ENCODE measurements at places on chromosomes 3 and 15.

- no peak for DNase-seq
Observed at GRCh38 chr15:88803241-88803919, at the start of gene ACAN. ACAN (plus strand) TSS chr15:88803436; CDS start chr15:88836207, 32,771 bp downstream.

GRCh38 chr3:158717576-158717975 is 14.7 kb downstream of the RARRES1 start:
- DNase-seq, result no peak

GRCh38 chr3:13547591-13548371 is 1.1 kb upstream of the FBLN2 start:
- DNase-seq, result no peak

DNA sequence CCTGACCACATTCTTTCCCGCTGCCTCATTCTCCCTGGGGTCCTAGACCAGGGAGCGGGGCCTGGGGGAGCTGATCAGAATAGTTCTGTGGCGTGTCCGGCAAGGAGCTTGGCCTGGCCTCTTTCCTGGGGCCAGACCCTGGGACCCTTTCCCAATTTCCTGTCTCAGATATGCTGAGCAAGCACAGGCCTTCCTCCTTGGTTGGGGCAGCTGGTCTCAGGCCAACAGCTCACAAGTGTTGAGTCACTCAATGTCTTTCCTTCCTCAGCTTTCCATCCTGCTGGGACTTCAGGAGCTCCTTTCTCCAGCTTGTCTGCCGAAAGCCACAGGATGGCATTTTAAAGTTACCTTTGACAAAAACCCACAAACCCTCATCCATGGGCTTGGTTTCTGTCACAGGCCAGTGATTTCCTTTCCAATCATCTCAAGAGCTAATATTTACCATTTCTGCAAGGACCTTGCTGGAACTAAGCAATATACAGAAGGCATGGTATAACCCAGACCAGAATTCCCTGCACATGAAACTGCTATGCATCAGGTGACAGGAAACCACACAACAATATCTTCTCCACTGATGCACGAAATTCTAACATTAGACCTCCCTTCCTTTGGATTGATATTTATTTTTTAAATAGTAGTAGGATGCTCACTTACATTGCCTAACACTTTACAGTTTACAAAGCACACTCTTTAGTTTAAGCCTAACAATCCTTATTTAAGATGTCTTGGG is 19.5 kb upstream of the TIMP4 start:
- no peak for DNase-seq

- DNase-seq, result no peak
Observed at GRCh38 chr15:57734860-57735259, 28.3 kb downstream of the POLR2M start.

- DNase-seq, result no peak
Observed at GRCh38 chr3:76570436-76571057, 469.4 kb upstream of the ROBO2 start.

GRCh38 chr3:196202516-196202970 is 8.7 kb downstream of the ZDHHC19 start:
- no peak for DNase-seq

DNA sequence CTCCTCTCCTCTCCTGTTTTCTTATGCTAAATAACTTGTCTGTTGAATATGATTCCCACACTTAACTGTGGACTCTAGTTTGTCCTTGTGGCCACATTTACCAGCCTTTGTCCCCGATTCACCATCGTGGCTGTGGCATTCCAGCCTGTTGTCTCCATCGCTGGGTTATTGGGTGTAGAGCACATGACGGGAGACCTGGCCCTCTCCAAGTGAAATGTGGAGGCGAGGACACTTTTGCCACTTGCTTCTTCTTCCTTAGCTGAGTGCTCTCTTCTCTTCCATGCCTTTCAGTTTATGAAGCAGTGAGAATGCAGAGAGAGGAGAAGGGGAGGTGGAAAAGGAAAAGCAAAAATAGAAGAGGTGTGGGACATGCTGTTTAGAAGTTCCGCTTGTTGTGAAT is 61.5 kb upstream of the SAMMSON start:
- no peak for DNase-seq

GRCh38 chr3:104750581-104750980 is 616.1 kb upstream of the ALCAM start:
- no peak for DNase-seq

DNA sequence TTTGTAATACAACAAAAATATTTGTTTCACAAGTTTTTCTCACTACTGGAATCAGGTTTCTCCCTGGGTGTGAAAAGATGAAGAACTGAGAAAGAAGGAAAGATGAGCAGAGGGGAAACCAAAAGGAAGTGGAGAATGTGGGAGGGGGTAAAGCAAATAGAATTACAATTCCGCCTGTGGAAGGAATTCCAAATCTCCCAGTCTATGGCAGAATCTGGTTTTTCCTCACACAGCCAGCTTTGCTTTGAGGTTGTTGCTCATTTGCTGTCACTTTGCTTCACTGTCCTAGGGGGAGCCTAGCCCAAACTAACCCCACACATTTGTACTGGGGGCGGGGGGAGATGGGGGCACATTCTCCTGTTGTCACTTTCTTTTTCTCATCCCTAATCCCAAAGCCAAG is 43.9 kb downstream of the RPL22L1 start:
- no peak for DNase-seq

DNA sequence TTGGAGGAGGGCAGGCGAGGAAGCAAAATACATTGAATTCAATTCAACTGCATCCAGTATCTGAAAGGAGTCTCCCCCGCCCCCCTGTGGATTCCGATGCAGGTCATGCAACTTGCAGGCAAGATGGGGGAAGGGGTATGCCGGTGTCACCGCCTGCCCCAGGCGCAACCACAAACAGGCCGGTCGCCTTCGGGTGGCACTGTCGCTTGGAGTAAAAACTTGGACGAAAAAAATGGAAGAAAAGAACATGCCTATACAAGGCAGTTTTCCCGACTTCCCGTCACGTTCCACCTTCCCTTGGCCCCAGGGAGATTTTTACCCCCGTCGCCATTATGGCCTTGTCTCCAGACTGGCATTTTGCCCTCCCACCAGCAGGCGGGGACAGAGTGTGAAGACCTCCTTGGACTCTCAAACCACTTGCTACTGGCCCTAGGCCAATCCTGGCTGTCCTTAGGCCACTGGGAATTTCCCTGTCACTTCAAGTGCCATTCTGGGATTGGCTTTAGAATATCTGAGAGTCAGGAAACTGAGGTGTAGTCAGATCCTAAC is 1.6 kb upstream of the NTRK3 start:
- DNase-seq, result no peak

DNA sequence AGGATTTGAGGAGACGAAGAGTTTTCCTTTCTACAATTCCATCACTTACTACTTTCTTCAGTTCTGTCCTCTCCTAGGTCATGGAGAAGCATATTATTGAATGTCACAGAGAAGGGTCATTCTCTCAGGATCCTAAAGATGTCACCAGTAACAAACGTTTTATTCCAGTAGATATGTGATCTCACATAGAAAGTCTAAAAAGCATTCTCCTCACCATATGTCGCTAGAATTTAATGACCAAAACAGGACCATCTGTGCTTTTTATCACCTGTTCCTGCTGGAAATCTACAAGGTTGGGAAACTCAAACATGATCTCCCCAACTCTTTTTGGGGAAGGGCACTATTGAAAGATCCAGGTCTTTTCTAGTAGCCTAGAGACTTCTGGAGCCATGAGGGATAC is 24.0 kb upstream of the FRMD5 start:
- DNase-seq, result no peak

DNA sequence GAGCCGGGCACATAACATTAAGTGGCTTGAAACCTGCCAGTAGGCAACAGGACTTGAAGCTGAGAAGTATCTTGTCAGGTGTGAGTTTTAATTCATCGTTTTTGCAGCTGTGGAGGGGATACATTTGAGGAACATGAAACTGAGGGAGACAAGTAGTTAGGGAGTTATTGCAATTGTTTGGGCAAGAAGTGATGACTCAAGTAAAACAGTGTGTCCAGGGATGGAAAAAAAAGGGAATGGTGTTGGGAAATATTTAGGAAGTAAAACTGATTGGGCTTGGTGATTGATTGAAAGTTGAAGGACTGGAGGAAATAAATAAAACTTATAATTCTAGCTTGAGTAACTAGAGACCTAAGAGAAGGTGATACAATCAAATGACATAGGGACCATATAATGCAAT is 85.5 kb downstream of the NCEH1 start:
- DNase-seq, result no peak

GRCh38 chr3:100399341-100400071 is 1.4 kb downstream of the TOMM70 start:
- DNase-seq, result no peak

GRCh38 chr3:122497425-122497824 is 17.3 kb downstream of the KPNA1 start:
- DNase-seq, result peak; percentile 56

GRCh38 chr3:119145128-119145499 is 851 bp upstream of the TEX55 start:
- DNase-seq, result no peak

- DNase-seq, result no peak
Observed at GRCh38 chr15:49923671-49924070, 195.4 kb downstream of the ATP8B4 start.

GRCh38 chr15:68814596-68814995 is 6.1 kb downstream of the ANP32A start:
- DNase-seq, result no peak

DNA sequence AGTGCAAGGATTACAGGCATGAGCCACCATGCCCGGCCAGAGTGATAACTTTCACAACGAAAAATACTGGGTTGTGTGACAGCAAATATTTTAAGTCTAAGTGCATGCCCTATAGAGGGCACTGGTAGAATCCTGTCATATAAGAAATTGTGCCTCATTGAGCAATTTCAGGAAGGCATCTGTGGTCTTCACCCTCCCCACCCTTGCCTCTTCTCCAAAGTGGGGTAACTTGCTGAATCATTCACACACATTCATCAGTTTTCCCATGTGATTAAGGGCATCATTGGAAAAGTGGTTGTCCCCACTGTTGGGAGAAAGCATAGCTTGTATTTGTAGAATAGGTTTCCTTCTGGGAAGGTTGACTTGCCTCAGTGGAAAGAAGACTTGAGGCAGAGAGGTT is 9.2 kb downstream of the MITF start:
- no peak for DNase-seq

DNA sequence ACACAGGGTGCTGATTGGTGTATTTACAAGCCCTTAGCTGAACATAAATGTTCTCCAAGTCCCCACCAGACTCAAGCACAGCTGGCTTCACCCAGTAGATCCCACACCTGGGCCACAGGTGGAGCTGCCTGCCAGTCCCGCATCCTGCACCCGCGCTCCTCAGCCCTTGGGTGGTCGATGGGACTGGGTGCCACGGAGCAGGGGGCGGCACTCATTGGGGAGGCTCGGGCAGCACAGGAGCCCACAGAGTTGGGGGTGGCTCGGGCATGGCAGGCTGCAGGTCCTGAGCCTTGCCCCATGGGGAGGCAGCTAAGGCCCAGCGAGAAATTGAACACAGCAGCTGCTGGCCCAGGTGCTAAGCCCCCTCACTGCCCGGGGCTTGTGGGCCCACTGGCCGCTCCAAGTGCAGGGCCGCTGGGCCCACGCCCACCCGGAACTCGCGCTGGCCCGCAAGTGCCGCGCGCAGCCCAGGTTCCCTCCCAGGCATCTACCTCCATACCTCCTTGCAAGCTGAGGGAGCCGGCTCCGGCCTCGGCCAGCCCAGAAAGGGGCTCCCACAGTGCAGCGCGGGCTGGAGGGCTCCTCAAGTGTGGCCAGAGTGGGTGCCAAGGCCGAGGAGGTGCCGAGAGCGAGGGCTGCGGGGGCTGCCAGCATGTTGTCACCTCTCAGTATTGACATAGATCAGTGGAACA is 442.7 kb downstream of the OCA2 start:
- no peak for DNase-seq

DNA sequence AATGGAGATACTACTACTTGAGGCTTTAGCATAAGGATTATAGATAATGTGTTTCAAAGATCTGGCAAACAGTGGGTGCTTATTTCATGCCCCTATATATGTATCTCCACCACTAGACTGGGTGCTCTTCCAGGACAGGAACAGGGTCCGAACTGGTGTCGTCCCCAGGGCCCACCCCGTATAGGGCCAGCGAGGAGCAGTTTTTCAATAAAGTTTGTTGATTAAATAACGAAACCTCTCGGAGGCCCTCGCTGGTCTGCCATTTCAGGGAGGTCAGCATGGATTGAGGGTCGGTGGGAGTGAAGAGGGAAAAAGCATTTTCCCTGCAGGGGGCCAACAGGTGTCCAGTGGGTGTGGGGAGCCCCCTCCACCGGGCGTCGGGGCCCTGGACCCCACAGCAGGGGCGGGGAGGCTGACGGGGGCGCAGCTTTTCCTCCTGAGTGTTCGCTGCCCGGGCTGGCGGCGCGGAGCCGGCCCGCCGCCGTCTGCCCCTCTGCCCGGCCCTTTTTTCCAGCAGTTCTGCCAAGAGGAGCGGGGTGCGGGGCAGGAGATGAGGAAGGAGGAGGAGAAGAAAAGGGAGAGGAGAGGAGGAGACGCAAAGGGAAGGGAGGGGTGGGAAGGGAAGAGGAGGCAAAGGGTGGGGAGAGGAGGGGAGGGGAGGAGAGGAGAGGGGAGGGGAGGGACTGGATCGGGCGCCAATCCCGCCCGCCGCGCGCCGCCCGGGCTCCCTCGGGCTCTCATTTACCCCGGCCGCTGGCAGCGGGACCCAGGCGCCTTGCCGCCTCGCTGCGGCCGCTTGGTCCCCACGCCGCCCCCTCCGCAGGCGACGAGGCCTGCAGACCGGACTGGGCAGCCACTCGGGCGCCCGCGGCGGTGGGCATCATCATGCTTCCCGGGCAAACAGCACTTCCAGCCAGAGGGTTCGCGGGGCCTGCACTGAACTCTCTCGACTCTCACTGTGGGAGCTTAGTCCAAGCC is 66.3 kb downstream of the ISG20 start:
- no peak for DNase-seq

- no peak for DNase-seq
Observed at GRCh38 chr3:31620656-31621055, 87.9 kb downstream of the STT3B start.

DNA sequence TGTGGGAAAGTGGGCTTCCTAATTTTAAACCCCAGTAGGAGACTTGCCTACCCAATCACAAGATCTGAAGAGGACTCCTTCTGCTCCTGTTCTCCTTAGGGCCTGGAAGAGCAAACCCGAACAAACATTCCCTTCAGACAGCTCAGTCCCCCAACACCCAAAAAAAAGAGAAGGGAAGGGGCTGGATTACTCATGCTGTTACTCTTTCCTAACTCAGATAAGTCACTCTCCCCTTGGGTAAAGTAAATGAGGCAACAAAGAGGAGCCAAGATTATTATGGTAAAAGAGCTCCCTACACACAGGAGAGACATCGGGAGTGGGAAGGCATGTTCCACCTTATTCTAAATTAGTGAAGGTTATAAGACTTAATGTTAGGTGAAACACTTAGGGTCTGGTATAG is 18.1 kb upstream of the LEKR1 start:
- no peak for DNase-seq

DNA sequence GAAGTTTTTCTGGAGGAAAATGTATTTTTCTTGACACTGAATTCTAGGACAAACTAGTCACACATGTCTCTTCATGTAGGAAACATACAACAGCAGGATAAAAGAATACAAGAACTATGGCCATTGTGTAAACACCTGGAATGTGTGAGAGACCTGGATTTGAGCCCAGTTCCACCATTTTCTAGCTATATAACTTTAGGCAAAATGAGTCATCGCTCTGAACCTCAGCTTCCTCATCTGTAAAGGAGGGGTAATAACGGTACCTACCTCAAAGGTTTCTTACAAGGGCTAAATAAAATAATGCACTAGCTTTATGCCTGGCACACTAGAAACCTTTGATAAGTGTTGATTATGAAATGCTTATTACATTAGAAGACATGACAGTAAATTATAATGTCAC is 57.8 kb downstream of the RIOX2 start:
- DNase-seq, result no peak
